ENCODE measurements at places on chromosomes 5 and 9. TPM values are rescaled to one million over a fixed set of nuclear protein-coding genes. Genes with fewer than 3 reads are reported as not detected.
A peak's percentile ranks its signal among the peaks of the same experiment; 100 is the strongest.

Gene CYLC2
- total RNA-seq, result not detected

DNA sequence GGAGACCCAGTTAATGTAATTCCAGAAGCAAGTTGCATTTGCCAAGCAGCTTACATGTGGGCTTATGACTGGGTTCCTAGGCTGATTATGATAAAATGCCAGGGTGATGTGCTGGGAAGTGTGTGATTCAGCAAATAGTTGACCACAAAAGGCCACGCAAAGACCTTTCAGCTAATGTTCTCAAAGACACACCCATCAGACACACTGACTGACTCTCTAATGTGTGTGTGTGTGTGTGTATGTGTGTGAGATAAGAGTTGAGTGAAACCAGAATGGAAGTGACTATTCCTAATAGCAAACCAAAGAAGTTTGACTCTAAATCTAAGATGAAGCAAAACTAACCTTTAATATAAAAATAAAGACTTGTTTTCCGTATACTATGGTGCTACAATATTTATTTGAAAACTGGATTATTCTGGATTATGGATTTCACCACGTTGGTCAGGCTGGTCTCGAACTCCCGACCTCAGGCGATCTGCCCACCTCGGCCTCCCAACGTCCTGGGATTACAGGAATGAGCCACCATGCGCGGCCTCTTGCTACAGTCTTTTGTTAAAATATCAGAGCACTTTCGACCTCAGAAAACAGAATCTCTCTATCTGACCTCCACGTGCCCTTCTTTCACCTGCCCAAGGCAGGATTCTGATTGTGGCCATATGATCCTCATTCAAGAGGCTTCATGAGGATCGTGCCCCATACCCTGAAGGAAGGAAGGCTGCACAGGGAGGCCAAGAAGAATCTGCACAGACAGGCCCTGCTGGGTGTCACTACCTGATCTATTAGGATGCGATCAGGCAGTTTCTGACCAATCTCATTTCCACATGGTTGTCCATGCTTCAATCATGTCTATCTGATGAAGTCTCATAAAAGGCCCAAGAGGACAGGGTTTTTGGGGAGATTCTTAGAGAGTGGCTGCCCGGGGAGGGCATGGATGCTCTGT lies 75.6 kb downstream of the USP20 start:
- DNase-seq, result peak; percentile 95
- peak overlapping the region; percentile 62 for H3K27ac ChIP-seq
- H3K4me1 ChIP-seq, result peaks cover 15% of the 10 kb centered on the region
- no peak overlapping the region for H3K4me3 ChIP-seq
- no peaks in the 10 kb centered on the region for H3K27me3 ChIP-seq

DNA sequence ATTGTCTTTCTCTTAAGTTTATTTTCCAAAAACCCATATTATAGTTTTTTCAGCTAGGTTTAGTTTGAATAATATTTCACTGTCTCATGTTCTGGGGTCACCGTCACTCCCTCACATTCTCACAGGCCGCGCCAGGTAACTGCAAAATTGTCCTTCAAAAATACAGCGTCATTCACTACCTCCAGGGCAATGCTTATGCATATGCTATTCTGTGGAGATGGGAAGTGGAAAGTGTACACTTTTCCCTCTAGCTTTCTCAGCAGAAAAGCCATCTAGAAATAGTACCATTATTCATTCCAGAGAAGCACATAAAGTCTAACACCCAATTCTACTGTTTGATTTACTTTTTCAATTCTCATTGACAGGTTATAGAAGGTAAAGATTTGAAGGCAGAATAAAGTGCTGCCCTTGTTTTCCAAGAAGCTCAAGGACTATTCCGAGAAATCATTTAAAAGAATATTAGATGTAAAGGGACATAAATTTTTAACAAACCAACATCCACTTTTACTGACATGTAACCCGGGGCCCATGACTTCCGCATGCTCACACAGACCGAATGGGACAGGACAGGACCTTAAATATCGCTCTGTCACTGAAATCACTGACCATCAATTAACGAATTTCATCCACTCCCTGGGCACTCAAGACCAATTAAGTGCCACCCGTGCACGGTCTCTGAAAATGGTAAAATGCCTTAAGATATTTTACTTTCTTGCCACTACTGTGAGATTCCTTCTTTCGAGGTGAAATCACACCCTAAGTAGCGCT lies 720 bp downstream of the NUDT12 start:
- peak; percentile 19 for DNase-seq
- peak overlapping the region; percentile 77 for H3K4me3 ChIP-seq
- H3K36me3 ChIP-seq, result no peaks in the 10 kb centered on the region
- H3K27me3 ChIP-seq, result no peaks in the 10 kb centered on the region
- peak overlapping the region; percentile 76 for H3K27ac ChIP-seq
- peaks cover 16% of the 10 kb centered on the region for H3K4me1 ChIP-seq

- peak overlapping the region; percentile 1 for H3K4me3 ChIP-seq
- no peaks in the 10 kb centered on the region for H3K27me3 ChIP-seq
Measured at GRCh38 chr5:40333459-40334241, 346.1 kb upstream of the PTGER4 start.

DNA sequence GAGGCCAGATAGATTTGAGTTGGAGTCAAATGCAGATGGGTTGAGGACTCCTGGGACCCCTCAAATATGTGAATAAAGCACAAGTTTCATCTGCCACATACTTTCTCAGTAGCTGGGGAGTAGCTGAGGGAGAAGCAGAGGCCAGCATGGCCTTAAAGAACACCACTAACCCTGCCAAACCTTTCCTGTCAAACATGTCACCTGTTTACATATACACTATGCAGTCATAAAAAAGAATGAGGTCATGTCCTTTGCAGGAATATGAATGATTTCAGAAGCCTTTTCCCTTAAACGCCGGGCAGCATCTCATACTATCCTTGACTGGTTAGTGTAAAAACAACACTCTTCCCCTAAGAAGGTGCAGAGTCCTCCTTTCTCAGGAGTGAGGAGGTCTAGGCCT lies 25.2 kb upstream of the HSD17B4 start:
- H3K4me3 ChIP-seq, result no peak overlapping the region
- DNase-seq, result no peak
- no peaks in the 10 kb centered on the region for H3K4me1 ChIP-seq
- no peak overlapping the region for H3K27ac ChIP-seq

Gene KIF12
- total RNA-seq, result 6.3 TPM

Gene ARL15
- 6.9 TPM for total RNA-seq

DNA sequence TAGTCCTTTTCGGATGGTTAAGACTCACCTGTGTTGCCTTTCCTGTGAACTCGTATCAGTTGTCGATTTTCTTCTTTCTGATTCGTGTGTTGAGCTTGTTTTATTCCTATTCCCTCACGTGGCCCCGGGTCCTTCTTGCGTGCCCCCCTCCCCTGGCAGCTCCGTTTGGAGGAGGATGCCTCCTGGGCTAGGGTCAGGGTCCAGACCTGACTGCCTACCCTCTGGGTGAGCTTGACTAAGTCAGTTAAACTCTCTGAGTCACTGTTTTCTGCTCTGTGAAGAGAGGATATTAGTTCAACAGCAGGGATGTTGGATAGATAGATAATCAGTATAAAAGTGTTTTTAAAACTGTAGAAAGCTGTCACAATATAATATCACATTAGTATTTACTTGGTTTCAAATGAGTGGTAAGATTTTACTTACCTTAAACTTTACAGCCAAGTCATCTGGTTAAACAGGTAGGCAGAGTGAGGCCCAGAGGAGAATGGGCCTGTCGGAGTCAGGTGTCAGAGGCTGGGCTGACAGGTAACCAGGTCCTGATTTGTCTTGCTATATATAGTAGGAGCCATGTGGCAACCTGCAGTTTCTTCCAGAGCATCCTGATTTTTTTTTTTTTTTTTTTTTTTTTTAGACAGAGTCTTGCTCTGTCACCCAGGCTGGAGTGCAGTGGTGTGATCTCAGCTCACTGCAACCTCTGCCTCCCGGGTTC lies 24.2 kb downstream of the PPARGC1B start:
- no peaks in the 10 kb centered on the region for H3K36me3 ChIP-seq
- no peak for DNase-seq
- no peak overlapping the region for H3K27ac ChIP-seq
- no peaks in the 10 kb centered on the region for H3K27me3 ChIP-seq
- no peak overlapping the region for H3K4me3 ChIP-seq

DNA sequence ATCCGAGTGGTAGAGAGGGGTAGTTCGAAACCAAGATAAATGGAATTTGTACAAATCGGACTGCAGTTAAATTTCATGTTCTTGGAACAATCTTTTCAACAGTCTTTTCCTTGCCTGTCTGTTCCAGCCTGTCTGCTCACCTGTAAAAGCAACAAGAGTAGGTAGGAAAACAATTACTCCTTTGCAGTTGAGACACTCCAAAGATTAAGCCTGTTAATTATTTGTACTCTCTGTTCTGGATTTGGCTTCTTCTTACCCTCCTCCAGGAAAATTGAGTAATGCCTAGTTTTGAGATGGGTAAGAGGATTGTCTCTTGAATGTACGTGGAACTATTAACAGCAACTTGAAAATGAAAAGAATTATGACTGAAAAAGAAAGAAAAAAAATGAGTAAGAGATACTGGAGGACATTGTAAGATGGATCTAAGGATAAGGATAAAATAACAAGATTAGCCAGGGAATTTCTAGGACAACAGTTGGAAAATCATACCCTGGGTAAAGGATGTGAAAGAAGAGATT lies 24.3 kb downstream of the SPAAR start:
- H3K4me1 ChIP-seq, result no peaks in the 10 kb centered on the region
- H3K4me3 ChIP-seq, result no peak overlapping the region
- H3K27ac ChIP-seq, result no peak overlapping the region

Measured in PC-3 (cell line).